Adipose tissue (tissue), 3 donors: ENCODE measurements at places on chromosomes 2 and 18. TPM values are rescaled to one million over a fixed set of nuclear protein-coding genes. Genes with fewer than 3 reads are reported as not detected.

The KIDINS220 gene
- polyA plus RNA-seq, result 10.8 TPM

The PIEZO2 gene
- 0.91 TPM for polyA plus RNA-seq

The RNF181 gene
- polyA plus RNA-seq, result 177 TPM

The TBR1 gene
- 0.11 TPM for polyA plus RNA-seq

The CXCR1 gene
- 7.9 TPM for polyA plus RNA-seq

The INHBB gene
- polyA plus RNA-seq, result 5.4 TPM

The CCDC85A gene
- 6.2 TPM for polyA plus RNA-seq

The HOXD11 gene
- not detected for polyA plus RNA-seq

The DLX1 gene
- not detected for polyA plus RNA-seq

The SULT1C3 gene
- polyA plus RNA-seq, result not detected

The DRC1 gene
- 0.10 TPM for polyA plus RNA-seq

The HS6ST1 gene
- polyA plus RNA-seq, result 20.0 TPM

The CCDC141 gene
- polyA plus RNA-seq, result 0.54 TPM

The SERPINB7 gene
- polyA plus RNA-seq, result not detected

The AKAIN1 gene
- polyA plus RNA-seq, result not detected

The PLEK gene
- polyA plus RNA-seq, result 52.2 TPM

The REG1B gene
- 24,061 TPM for polyA plus RNA-seq

The RBKS gene
- polyA plus RNA-seq, result 19.8 TPM

The NMUR1 gene
- polyA plus RNA-seq, result 0.67 TPM

The CGREF1 gene
- 5.0 TPM for polyA plus RNA-seq

The POTEJ gene
- not detected for polyA plus RNA-seq

The SNED1 gene
- 3.3 TPM for polyA plus RNA-seq

The ZBTB7C gene
- polyA plus RNA-seq, result 5.6 TPM

The PUS10 gene
- polyA plus RNA-seq, result 2.5 TPM

The PPP1R1C gene
- 0.85 TPM for polyA plus RNA-seq

The LRRTM4 gene
- 0.05 TPM for polyA plus RNA-seq

The LYG2 gene
- polyA plus RNA-seq, result not detected

The MLPH gene
- 14.4 TPM for polyA plus RNA-seq

The PLA2R1 gene
- 3.2 TPM for polyA plus RNA-seq

The DSG1 gene
- not detected for polyA plus RNA-seq

The ZAP70 gene
- polyA plus RNA-seq, result 0.56 TPM

The COL4A4 gene
- polyA plus RNA-seq, result 0.67 TPM

The SCYGR6 gene
- not detected for polyA plus RNA-seq

The STAT4 gene
- polyA plus RNA-seq, result 1.7 TPM
